ENCODE measurements at places on chromosomes 16 and 17.

DNA sequence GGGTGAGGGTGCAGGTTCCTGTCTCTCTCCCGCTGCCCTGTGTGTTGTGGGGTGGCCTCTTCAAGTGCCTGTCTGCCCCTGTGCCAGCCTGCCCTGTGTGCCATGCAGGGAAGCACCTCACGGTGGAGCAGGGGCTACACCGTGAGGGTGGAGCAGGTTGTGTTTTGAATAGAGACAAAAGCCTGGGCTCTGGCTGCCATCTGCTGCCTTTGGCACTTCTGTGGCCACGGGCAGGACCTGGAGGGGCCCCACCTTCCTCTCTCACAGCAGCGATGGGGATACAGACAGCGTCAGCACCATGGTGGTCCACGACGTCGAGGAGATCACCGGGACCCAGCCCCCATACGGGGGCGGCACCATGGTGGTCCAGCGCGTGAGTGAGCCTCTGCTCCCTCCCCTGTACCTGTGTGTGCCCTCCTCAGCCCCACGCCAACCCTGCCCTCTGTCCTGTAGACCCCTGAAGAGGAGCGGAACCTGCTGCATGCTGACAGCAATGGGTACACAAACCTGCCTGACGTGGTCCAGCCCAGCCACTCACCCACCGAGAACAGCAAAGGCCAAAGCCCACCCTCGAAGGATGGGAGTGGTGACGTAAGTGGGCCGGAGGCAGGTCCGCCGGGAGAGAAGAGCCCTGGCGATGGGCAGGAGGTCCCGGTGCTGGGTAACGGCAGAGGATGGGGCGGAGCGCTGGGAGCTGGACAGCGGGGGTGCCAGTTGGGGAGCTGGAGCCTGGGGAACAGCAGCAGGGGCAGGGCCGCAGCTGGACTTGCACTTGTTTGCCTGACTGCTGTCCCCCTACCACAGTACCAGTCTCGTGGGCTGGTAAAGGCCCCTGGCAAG, 5.4 kb upstream of the C17orf107 start:
- DNase-seq, result no peak

GRCh38 chr17:56866496-56866895, 32.5 kb downstream of the DGKE start:
- DNase-seq, result no peak

DNA sequence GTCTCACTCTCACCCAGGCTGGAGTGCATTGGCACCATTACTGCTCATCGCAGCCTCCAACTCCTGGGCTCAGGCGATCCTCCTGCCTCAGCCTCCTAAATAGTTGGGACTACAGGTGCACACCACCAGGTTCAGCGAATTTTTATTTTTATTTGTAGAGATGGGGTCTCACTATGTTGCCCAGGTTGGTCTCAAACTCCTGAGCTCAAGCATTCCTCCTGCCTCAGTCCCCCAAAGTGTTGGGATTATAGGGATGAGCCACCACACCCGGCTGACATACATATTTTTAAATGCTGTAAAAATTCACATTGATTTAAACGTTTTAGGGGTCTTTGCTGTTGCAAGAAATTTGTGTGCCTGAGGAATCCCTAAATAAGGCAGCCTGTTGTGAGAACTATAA, 24.8 kb upstream of the SEC14L1 start:
- DNase-seq, result no peak

GRCh38 chr16:11232852-11233726, 22.9 kb downstream of the SOCS1 start:
- DNase-seq, result peak; percentile 99

GRCh38 chr17:80860101-80860671, 131.5 kb upstream of the CHMP6 start:
- DNase-seq, result no peak

GRCh38 chr16:60225541-60225940, 1491.4 kb upstream of the GOT2 start:
- DNase-seq, result no peak

GRCh38 chr17:50653738-50654137, 19.1 kb downstream of the ABCC3 start:
- DNase-seq, result no peak

GRCh38 chr16:50006964-50007363, 18.1 kb upstream of the CNEP1R1 start:
- no peak for DNase-seq

DNA sequence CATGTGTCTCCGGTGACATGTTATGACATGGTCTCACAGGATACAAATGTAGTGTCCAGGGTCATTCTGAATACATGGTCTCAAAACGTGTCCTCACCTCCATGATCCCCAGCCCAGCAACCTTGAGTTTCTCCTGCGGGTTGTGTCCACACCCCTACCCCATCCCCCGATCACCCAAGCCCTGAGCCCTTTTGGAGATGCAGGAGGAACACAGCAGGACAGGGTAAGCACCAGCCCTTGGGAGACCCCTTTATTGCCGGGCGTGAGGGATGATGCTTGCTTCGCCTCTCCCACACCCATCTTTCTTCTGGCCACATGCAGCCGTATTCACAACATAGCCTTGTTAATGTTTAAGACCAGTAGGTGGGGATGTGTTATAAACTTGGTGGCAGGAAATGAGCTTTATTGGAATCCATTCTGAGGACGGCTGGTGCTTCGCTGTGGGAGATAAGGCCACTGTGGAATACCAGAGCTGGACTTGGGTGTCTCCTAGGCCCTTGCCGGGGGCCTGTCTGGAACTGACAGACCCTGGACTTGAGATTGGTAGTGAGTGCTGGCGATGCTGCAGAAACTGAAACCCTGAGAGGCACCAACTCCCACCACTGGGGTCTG, 5.5 kb downstream of the TMEM132E start:
- DNase-seq, result no peak

GRCh38 chr17:79839356-79840268, at the start of gene CBX4:
CBX4 (minus strand) TSS chr17:79839440; CDS start chr17:79839251, 189 bp downstream.
- DNase-seq, result peak; percentile 97
